ENCODE measurements at places on chromosomes 12 and 14.

DNA sequence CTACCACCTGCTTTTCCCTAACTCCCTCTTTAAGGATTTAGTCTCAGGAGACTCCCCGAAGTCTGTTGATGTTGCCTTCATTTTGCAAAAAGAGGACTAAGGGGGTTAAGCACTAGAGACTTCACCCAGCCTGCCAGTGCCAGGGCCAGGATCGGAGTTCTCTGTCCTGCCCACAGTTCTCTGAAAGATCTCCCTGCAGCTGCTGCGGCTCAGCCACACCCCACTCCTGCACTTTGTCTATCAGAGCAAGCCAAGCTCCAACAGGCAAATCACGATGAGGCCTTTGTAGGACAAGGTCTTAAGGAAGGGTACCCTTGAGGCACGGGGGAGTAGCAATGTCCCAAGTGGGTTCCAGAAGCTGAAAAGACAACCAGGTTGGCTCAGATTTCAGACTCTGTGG, 148.8 kb upstream of the EGLN3 start:
- no peak for DNase-seq

GRCh38 chr12:22729957-22730443, 105.0 kb downstream of the ETNK1 start:
- peak; percentile 97 for DNase-seq

DNA sequence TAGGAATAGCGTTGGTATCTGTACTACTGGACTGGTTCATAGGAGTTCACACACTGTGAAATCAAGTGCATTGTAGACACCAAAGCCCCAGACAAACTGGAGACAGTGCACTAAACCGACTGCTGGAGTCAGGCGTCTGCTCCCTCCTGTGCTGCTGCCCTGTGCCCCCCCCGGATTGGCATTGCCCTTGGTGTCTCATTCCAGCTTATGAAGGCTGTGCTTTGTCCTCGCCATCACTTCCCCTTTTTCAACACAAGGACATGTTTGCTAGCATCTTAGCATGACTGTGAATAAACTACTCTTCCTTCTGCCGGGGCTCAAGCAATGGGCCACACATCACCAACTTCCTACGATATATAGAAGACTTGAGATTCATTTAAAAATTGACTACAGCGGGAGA, 84.0 kb downstream of the TMCC3 start:
- DNase-seq, result no peak

DNA sequence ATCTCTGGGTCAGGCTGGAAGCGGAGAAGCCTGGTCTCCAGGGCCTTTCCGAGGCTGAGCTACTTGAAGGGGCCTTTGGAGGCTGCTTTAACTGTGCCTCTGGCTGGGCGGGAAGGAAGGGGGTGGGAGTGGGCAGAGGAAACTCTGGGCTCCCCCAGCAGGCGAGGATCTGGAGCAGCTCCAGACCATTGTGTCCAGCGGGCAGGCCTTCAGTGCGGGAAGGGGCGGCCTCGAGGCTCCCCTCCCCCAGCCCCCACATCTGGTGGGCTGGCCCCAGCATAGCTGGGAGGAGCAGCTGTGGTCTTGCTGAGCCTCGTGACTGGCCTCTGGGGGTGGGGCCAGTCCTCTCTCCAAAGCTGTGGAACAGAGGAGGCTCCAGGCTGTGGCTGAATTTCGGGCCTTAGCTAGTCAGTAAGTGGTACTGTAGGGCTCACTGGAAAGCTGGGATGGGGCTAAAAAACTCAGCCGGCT, 3.4 kb downstream of the TAMALIN start:
- DNase-seq, result peak; percentile 90

- peak; percentile 98 for DNase-seq
These were observed 303.5 kb downstream of the EGLN3 start for GRCh38 chr14:33647385-33647786.

DNA sequence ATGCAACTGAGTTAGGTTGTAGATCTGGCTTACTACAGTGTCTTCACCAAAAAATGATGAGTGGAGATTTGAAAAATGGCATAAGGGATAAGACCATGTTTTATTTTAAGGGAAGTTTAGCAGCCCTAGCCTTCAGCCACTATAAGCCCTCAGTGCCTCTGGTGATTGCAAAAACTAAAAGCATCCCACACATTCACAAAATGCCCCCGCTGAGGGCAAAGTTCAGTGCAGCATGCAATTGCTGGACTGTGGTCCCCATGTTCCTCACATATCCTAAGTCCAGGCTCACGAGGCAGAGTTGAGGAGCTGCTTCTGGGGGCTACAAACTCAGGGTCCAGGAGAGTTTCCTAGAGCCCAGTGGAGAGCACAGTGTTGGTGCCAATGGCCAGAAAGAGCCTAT, 29.6 kb upstream of the NCOR2 start:
- no peak for DNase-seq

DNA sequence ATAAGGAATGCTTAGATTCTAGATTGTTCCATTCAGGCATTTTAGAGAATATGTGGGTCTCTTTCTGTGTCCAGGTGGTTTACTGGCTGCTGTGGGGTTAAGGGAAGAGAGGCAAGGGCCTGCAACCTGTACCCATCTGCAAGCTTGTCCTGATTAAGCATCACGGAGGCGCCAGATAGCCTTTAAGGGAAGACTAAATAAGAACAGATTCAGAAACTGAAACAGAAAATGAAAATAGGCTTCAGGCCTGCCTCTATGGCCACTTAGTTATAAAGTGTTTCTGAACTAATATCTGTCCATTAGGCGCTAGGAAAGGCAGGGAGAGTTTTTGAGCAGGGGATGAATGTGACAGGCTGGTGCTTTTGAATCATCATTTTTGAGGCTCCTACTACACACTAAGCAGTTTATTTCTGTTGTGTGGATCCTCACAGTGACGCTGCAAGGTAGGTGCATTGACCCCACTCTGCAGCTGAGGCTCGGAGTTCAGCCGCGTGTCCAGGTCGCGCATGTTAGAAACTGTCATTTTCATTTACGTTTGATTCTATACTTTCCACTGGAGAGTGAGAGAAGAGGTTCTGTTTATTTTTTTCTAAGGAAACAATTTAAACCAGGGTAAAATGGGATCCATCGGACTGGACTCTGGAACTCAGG, 47.4 kb downstream of the SLC6A12 start:
- DNase-seq, result no peak

DNA sequence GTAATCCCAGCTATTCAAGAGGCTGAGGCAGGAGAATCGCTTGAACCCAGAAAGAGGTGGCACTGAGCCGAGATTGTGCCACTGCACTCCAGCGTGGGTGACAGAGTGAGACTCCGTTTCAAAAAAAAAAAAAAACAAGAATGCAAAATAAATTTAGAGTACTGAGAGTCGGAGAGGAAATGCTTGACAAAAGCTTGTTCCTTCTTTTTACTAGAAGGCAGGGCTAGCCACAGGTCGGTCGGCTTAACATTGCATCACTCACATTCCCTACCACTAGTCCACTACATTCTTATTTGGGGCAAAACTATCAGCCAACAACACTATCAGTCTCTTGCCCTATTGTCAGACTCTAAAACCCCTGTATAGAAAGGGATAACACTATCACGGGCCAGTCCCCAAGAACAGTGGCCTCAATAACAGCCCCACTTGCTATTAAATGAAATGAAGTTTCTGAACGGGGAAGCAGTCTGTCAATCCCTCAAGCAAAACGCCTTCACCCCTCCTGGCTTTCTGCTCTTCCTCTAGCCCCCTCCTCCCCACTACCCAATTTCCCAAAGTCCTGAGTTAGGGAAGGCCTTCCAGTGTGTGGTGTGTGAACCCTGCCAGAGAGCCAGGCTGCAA, 1.0 kb downstream of the RNF41 start:
- peak; percentile 74 for DNase-seq

DNA sequence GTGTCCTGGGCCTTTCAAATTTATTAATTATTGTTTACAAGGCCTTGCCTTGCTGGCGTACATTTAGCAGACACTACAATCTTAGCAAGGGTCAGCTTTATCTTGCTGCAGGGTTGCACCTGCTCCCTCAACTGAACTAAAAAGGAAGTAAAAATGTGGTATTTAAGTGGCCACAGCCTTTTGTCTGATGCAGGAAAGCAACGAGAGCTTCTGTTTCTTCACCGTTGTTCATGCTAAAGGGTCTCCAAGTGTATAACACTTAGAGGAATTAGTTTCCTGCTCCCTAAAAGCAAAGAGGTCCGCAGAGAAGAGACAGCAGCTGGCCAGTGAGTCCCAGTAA, 62.8 kb upstream of the EGLN3 start:
- DNase-seq, result no peak

GRCh38 chr14:24057271-24057670, 5.5 kb downstream of the CARMIL3 start:
- DNase-seq, result no peak

DNA sequence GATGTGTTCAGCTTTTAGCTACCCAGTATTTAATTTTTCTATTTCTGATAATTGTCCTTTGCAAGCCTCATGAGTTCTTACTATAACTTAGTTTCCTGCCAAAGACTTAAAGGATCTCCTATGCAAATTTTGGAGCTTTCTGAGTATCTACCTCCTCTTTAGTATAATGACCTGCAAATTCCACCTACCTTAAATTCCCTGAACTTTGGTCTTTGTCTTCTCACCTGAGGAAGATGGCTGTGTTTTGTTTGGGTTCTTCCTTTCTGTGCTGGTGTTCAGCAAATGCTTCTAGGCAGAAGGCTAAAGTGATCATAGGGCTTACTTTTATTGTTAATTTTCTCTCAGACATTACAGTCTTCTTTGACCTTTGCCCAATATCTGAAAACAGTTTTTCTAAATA, 142.8 kb downstream of the FUT8 start:
- DNase-seq, result no peak

DNA sequence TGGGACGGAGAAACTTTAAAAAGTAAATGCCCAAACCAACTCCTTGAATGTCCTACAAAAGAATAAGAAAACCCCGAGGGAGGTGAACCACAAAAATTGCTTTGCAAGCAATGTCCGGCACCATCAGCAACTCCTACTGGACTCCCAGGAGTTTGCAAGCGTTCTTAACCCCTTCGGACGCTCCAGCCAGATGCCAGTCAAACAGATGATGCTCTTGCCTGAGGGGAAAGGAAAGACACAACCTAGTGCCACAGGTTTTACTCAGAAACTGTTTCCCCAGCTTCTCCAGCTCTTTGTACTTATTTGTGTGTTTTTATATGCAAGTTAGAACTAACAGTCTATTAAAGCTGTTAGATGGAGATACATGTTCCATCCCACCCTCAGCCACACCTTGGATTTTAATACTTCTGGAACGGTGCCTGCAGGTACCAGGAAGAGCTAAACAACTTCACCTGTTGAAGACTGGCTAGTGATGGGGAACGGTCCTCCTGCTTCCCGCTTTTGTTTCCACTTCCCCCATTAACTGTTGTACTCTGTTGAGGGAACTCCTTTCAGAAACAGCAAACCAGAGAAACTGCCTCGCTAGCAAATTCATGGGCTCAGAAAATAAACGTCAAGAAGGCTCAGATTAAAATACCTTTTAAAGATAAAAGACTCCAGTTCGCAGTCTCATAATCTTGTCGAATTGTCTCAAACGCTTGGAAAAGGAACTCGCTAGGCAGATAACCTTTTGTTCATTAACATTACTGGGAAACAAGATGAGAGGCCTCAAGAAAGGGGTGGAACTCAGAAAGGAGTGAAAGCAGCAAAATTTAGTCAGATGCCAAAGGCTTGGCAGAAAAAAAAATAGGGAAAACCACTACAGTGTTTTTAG, 1.1 kb upstream of the FERMT2 start:
- peak; percentile 86 for DNase-seq

DNA sequence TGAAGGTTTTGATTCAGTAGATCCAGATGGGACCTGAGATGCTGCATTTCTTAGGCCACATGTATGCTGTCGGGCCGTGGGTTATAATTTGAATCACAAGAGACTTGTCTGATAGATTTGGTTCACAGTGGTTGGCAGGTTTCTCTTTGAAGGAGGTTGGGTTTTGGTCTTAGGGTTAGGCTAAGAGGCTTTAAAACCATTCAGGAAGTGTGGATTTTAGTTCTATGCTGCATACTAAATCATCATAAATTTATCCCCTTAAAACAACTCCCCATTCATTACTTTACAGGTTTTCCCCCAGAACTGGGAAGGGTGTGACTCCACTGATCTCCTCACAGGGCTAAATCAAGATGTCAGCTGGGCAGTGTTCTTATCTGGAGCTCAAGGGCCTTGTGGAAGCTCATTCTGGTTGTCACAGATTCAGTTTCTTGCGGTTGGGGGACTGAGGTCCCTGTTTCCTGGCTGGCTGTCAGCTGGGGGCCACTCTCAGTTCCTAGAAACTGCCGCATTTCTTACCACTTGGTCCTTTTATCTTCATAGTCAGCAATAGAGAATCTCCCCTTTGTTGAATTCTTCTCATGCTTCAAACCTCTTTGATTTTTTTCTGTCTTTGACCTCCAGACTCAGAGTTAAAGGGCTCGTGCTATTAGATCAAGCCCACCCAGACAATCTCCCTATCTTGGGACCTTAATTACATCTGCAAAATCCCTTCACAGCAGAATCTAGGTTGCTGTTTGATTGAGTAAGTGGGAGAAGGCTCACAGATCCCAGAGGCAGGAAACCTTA, 20.6 kb upstream of the PCNX1 start:
- no peak for DNase-seq

DNA sequence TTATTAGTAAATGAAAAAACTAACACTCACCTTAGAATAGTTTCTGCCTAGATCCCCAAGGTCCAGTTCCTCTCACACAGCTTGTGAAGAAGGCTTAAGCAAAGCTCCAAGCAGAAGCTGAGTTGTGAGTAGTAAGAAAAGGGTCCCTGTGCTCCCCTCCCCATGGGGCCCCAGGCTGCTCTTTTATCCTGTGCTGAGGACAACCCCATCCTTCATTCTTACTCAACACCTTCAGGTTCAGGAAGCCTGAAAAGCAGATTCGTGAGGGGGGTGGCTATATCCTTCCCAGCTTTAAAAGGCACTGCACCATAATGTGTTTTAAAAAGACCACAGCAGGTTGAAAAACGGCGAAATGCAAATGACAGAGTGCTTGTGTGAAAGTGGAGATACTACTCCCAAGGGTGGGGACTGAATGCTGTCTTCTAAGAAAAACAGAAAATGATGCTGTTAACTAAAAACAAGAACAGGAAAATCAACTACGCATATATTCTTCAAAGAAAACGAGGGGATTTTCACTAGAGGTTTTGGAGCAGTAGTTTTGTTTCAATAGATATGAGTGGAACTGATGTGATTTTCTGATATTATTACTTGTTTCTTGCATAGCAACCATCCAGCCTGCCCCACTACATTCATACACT, 182.7 kb downstream of the KTN1 start:
- no peak for DNase-seq

DNA sequence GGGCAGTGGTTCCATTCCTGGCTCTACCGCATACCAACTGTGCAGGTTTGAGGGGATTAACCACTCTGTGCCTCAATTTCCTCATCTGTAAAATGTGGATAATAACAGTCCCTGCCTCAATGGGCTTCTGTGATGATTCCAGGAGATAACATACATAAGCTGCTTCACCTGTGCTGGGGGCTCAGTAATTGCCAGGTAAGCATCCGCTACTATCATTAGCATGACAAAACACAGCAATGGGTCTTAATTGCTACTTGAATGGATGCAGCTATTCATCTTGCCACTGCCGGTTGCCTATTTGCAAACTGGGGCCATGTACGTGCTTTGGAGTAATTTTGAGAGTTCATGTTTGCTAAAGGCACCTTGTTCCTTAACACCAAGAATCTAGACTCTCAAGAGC, 132.6 kb downstream of the TMEM132D start:
- no peak for DNase-seq

- DNase-seq, result no peak
These were observed 46.9 kb upstream of the CHPT1 start for GRCh38 chr12:101650346-101651117.

GRCh38 chr14:61418746-61419145, 97.4 kb downstream of the PRKCH start:
- DNase-seq, result peak; percentile 43

GRCh38 chr12:22215467-22216253, 118.8 kb downstream of the ST8SIA1 start:
- peak; percentile 53 for DNase-seq

GRCh38 chr12:7439579-7440505, 4.1 kb downstream of the CD163L1 start:
- peak; percentile 46 for DNase-seq
